ENCODE measurements at places on chromosomes 4 and X.

DNA sequence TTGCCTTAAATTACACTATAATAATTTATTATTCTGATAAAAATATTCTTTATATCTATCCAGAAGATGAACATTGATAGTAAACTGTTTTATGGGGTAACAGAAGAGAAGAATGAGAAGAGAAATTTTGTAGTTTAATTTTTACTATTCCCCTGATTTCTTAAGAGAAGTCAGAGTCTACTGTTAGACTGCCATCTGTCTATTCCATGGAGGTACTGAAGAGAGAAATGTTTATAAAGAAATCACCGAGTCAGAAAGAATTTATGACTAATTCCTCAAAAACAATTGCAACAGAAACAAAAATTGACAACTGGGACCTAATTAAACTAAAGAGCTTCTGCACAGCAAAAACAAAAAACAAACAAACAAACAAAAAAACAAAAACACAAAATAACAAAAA lies 149.9 kb downstream of the FGF16 start:
- no peak for DNase-seq

DNA sequence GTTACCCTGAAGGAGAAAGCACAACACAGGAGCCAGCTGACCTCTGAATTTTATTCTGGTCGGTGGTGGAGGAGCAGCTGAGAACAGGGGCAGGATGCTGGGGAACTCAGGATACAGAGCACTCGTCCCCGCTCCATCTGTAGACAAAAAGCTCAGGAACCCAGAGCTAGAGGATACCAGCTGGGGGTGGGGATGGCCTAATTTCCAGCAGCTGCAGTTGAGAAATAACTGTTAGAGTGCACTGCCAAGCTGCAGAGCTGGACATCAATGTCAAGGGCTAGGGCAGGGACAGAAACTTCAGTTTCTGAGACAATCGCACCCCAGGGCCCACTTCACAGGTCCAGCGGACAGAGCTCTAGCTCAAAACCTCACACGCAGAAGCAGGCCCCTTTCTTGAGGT lies 122.1 kb upstream of the GUCY1A1 start:
- no peak for DNase-seq

DNA sequence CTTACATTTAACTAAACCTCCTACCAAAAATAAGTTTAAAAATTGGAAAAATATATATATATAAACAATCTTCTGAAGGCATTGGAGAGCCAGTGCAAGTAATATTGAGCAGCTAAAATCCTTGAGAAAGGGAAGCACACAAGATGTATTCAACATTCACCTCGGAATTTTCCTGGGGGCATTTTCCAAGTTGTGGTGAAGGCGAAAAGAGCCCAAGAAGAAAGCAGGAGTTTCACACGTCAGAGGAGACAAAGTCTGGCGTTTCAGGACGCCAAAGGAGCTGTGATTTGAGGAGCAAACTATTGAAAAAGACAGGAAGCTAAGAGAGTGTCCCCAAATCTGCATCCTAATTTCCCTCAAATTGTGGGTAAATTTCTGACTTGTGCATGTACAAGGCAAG lies 9.1 kb upstream of the GASK1B start:
- no peak for DNase-seq

- DNase-seq: no peak
These were observed 157.6 kb downstream of the DCK start for GRCh38 chr4:71151054-71151453.

DNA sequence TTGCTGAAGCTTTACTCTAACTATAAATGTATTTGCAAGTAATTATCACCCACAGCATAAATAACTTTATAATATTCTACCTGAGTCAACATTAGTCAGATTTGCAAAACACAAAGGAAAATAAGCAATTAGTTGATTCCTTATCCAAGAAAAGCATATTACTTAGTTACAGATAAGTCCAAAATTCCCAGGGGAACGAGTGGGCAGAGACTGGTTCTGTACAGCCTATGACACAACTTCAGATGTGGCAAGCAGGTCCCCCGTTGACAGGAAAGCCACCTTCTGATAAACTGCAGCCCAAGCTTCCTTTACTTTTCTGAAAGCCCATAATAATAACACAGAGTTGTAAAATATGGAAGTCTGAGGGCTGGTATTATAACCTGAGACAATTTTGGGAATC lies 62.4 kb upstream of the NDP start:
- DNase-seq: no peak

DNA sequence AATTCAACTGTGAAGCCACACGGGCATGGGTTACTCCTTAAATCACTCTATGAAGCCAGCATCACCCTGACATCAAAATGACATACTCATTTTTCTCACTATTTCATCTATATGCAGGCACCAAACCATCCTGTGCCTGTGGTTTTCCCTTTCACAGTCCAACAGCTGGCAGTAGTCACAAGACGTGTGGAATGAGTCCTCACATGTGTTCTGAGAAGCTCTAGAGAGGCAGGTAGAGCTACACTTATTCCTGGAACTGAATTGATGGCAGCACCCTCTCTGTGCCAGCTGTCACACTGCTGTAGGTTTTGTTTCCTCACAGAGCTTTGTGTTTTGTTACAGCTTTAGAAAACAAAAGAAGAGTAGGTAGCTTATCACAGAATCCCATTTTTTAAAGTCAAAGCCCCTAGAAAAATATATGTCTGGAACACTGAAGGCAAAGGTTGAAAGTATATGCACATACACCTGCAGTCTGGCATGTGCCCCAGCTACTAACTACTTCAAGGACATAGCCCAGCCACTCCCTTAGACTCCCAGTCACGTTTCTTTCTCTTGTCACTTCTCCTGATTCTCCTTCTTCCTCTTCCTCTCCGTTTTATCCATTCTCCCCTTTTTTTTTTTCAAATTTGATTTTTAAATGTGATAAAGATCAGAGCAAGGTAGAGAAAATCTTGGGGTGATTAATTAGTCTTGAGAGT lies 107.1 kb downstream of the ANXA10 start:
- DNase-seq: no peak

DNA sequence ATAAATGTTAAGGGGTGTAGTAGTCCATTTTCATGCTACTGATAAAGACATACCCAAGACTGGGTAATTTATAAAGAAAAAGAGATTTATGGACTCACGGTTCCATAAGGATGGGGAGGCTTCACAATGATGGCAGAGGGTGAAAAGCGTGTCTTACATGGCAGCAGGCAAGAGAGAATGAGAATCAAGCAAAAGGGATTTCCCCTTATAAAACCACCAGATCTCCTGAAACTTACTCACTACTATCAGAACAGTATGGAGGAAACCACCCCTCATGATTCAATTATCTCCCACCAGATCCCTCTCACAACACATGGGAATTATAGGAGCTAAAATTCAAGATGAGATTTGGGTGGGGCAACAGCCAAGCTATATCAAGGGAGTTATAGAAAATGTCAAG lies 329.2 kb downstream of the DTHD1 start:
- DNase-seq: no peak

DNA sequence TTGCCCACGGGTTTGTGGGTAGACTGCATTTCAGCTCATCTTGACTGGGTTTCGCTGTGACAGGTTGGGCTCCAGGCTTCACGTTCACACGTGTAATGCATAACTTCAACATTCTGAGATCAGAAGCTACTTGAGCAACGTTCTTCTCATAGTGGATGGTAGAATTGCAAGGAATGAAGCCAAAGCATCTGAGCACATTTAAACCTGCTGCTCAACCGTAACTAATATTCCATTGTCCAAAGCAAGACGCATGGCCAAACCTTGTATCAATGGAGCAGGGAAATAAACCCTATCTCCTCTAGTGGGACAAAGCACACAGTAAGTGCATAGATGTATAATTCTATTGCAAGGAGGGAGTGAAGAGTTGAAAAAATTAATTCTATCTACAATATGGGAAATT lies 86.5 kb upstream of the PTCHD1 start:
- DNase-seq: no peak

- DNase-seq: no peak
These were observed 314.8 kb downstream of the PPP3CA start for GRCh38 chr4:101032541-101032940.

GRCh38 chr4:156038772-156039171 lies 85.1 kb upstream of the CTSO start:
- peak; percentile 52 for DNase-seq

DNA sequence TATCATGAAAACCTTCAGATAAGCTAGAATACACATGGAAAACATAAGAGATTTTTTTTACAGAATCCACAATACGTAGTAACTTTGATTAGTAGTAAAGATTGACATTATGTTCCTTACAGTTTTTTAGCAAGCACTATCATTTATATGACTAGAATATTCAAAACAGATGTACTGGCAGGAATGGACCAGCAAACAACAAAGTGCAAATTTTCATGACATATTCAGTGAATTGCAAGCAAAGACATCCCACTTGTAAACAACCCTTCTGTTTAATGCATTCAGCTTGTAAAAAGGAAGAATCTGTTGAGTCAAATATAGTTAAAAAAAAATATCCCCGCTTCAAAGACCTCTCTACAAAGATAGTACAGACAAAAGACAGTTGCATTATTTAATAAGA lies 403.7 kb upstream of the TRAM1L1 start:
- DNase-seq: no peak

- DNase-seq: no peak
These were observed 65.8 kb downstream of the ARHGEF6 start for GRCh38 chrX:136714626-136715599.

DNA sequence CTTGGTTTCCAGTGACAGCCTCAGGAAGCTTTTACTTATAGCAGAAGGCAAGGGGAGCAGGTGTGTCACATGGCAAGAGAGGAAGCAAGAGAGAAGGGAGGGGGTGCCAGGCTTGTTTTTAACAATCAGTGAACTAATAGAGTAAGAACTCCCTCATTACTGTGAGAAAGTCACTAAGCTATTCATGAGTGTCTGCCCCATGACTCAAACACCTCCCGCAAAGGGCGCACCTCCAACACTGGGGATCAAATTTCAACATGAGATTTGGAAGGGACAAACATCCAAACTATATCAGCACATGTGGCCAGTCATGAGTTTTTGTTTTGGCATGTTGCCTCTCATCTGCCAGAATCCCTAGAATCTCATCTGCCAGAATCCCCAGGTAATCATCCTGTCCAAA lies 183.5 kb upstream of the C1QTNF7 start:
- no peak for DNase-seq

DNA sequence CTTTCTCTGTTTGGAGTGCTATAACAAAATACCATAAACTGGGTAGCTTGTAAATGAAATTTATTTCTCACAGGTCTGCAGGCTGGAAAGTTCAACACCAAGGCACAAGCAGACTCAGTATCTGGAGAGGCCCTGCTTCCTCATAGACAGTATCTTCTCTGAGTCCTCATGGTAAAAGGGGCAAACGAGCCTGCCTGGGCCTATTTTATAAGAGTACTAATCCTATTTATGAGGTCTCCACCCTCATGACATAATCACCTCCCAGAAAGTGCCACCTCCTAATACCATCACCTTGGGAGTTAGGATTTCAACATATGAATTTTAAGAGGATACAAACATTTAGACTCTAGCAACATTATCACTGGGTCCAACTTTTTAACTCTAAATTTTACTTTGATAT lies 200.3 kb downstream of the STPG2 start:
- DNase-seq: no peak

GRCh38 chrX:47098338-47099094 lies 20.3 kb downstream of the RGN start:
- no peak for DNase-seq

GRCh38 chrX:115894087-115894486 lies 276.5 kb upstream of the AGTR2 start:
- DNase-seq: no peak

- DNase-seq: no peak
These were observed 179.1 kb upstream of the ETNPPL start for GRCh38 chr4:108941904-108942430.

DNA sequence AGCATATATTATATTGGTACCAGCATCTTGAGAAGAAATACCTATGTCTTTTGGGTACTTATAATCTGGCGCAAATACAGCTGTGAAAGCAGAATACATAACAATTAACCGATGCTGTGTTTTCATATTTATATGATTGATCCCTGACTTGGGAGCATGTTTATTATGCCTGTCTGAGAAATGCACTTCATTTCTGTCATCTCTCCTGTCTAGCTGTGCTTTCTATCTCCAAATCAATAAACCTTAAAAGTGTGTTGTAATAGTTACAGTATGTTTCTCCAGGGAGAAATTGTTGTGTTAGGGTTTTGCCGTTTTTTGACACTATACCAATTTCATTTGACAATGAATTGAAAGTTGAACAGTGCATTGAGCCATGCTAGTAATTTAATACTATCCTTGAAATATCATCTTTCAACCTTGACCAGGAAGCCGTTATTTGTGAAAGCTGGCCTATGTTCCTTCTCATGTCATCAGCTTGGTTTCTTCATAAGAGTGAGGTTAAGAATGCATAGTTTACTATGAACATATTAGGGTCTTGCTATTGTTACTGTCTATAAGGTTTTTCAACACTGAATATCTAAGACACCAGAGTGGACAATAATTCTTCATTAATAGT lies 206.2 kb upstream of the PCDH18 start:
- no peak for DNase-seq

DNA sequence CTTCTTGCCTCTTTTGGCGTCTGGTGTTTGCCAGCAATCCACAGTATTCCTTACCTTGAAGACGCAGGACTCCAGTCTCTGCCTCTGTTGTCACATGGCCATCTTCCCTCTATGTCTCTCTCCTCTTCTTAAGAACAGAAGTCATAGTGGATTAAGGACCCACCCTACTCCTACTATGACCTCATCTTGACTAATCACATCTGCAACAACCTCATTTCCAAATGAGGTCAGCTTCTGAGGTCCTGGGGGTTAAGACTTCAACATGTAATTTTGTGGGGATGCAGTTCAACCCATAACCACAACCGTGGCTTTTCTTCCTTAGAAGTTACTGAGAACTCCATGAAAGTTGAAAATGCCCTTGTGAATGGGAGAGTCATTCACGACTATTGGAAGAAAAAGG lies 23.3 kb downstream of the TLR8 start:
- DNase-seq: no peak

- no peak for DNase-seq
These were observed 97.4 kb downstream of the NLGN4X start for GRCh38 chrX:6131287-6131686.

DNA sequence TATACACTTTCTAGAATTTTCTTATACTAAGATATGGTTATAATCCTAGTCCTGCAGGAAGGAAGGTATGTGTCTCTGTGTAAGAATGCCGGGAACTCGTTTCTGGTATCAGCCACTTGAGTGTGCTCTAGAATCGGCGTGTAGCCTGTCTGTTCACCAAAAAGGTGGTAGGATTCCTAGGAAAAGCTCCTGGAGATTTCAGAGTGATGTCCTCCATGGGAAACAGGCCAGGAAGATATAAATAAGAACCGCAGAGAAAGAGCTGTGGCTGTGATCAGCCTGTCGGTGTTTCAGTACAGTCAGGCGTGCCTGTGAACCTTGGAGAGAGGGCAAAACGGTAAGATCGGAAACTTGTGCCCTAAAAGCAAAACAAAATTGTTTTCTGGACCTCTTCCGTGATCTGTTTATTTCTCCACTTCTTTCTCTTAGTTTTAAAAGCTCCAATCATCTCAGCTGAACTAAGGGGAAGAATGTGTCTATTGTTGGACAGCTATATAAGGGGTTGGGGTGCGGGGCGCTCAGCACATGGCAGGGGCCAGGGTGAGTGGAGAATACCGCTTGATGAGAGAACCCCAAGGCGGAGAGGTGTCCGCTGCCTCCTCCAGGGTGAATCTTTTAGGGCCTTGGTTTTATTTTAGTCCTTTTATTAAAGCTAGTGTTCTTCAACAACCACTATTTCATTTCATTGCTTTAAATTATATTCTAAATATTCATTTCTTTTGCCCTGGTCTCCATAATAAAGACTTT lies 303.8 kb upstream of the TENM3 start:
- DNase-seq: no peak
